Esophagus mucosa (tissue), 1 donor: ENCODE measurements at places on chromosomes 2 and 18. TPM values are rescaled to one million over a fixed set of nuclear protein-coding genes. Genes with fewer than 3 reads are reported as not detected.

DNA sequence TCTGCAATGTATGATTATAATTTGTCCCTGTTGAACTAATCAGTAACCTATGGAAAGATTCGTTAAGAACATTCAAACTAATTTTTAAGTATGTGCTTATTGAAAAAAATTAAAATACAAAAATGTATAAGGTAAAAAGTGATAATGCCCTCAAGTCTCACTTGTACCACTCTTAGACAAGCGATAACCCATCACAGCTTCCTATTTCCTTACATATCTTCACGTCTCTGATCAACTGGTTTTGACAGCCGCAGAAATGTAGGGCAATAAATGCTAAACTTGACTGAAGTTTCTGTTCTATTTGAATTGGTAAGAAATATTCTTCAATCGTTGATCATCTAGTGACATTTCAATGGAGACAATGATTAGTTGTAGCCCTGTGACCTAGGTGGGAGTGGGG is 112.5 kb downstream of the TCF4 start:
- ATAC-seq: no peak

- no peak for ATAC-seq
Observed at GRCh38 chr2:81327911-81328310, 1023.4 kb upstream of the LRRTM1 start.

- no peak for ATAC-seq
Observed at GRCh38 chr18:3593381-3593903, 143.5 kb downstream of the TGIF1 start.

DNA sequence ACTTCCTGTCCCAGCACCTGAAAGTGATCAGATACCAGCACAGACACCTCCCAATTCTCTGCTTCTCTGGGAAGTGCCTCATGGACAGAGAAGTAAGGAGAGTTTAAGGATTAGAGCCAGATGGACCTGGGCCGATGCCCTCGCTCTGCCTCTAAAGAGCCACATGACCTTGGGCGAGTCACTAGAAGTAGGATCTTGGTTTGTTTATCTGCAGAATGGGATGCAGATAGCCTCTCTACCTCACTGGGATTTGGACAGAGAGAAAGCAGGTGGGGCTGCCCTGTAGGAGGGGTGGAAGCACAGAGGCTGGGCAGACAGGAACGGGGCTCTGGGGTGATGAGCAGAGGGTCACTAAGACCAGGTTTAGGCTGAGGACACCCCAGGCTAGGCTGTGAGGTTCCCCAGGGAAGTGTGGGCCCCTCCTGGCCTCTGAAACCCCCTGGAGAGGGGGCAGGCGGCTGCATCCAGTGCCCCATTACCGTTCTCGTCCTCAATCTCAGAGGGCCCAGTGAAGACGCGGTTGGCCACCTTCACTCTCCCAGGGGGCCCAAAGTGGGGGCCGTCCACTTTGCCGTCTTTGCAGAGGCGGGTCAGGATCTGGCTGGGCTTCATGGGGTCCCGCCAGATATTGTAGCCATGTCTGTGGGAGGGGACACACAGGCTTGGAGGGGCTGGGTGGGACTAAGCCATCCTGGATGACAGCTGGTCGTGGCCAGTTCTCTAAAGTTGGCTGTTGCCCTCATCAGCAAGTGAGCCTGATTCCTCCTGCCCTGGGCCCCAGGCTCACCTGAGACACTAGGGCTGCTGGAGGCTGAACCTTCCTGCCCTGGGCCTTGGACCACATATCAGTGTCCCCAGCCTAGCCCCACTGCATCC is 13.3 kb downstream of the OTOF start:
- ATAC-seq: no peak

DNA sequence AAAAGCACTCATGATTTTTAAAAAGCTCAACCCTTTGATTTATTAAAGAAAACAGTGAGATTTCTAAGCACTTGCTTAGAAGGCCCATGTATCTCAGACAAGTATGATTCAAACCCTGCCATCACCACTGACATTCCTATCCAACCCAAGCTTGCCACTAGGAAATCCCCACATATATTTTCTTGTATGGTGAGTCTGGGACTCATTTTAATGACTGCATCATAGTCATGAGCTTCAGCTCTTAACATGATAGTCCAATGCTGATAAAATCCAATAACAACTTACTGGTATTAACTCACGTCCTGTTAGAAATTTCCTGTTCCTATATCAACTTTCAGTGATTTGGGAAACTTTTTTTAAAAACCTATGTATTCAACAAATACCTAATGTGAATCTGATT is 39.4 kb upstream of the NCKAP5 start:
- no peak for ATAC-seq

DNA sequence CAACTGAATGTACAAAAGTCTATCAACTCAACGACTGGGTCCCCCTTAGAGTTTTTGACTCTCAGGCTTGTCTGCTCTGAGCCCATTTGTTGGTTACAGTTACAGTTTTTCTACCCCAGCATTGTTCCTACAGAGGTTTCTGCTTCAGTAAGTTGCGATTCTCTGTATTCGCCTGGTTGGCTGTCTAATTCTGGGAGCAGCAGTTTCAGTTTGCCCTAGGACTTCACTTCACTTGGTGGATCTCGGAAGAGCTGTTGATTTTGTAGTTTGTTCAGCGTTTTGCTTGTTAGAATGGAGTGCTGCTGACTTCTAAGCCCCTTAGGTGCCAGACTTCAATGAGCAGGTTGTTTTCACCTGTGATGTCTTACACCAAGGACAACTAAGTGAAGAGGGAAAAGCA is 296.5 kb upstream of the EPAS1 start:
- ATAC-seq: no peak

- no peak for ATAC-seq
Observed at GRCh38 chr2:223956300-223956699, 963 bp upstream of the MRPL44 start.

DNA sequence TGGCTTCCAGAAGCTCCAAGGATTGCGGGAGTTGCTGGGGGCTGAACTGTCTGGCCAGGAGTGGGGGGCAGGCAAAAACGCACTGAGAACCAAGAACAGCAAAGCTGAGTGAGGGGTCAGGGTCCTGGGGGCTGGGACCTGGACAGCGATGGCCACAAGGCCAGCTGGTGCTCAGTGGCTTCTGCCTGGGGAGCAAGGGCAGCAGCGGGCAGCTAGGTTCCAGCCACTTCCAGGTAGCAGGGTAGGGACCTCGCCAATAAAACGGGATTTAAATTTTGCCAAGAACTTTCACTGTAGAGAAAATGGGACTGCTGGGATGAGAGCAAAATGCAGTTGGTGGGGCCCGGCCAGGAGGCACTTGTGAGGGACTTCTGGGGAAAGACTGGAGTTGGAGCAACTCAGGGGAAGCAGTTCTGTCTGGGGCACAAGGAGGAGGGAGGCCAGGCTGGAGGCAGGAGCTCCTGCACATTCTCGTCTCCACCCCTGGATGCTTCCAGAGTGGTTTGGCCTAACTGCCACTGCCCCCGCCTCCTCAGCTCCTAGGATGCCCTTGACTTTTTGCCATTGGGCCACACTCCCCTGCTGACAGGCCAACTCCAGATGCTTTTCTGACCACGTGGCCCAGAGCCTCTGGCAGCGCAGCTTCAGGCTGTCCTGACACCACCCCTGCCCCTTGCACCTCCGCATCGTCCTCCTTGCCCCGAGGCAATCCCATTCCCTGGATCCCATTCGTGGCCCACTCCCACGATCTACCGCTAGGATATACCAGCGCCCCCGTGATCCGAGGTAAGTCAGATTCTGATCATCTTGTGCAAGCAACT is 5.5 kb upstream of the CCDC74A start:
- ATAC-seq: no peak

GRCh38 chr2:241981076-241981700 is 111.7 kb downstream of the RTP5 start:
- ATAC-seq: no peak

DNA sequence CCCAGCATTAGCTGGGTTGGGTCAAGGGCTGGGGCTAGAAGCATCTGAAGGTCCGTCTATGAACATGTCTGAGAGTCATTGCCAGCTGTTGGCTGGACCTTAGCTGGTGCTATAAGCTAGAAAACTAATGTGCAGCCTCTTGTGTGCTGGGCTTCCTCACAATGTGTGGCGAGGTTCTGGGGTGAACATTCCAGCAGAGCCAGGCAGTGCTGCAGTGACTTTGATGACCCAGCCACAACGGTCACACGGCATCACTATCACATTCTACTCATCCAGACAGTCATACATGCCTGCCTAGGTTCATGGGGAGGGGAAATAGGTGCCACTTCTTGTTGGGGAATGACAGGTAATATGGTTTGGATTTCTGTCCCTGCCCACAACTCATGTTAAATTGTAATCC is 260.5 kb downstream of the CYP26B1 start:
- ATAC-seq: no peak

- ATAC-seq: peak; percentile 76
Observed at GRCh38 chr18:32271672-32272208, 81.9 kb downstream of the MEP1B start.

GRCh38 chr2:23549821-23550530 is 165.0 kb downstream of the KLHL29 start:
- no peak for ATAC-seq

- ATAC-seq: no peak
Observed at GRCh38 chr2:237820421-237820820, 21.8 kb downstream of the RBM44 start.

- no peak for ATAC-seq
Observed at GRCh38 chr18:68693091-68693815, 21.7 kb downstream of the TMX3 start.

DNA sequence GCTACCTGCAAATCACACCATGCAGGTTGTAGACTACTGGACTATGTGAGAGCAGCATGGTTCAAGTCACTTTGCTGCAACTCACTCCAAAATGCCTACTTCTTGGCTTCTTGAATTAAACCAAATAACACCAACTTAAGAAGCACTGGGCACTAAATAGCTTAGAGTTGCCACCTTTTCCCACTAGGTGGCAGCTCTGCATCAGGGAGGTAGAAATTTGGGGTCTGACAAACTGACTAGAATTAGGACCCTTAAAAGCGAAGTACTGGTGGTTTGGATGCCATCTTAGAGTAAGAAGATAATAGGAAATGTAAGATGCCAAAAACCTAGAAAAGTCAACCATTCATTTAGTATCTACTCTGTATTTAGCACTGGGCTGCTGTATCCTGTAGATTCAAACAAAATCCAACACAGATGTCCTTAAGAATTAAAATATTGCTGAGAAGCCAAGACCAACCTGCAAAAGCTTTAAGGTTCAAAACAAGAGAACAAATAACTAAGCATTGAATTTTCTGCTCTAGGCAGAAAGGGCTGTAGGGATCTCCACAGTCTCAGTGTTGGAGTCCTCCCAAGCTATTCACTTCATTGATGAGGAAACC is 65.5 kb downstream of the CCBE1 start:
- ATAC-seq: no peak

DNA sequence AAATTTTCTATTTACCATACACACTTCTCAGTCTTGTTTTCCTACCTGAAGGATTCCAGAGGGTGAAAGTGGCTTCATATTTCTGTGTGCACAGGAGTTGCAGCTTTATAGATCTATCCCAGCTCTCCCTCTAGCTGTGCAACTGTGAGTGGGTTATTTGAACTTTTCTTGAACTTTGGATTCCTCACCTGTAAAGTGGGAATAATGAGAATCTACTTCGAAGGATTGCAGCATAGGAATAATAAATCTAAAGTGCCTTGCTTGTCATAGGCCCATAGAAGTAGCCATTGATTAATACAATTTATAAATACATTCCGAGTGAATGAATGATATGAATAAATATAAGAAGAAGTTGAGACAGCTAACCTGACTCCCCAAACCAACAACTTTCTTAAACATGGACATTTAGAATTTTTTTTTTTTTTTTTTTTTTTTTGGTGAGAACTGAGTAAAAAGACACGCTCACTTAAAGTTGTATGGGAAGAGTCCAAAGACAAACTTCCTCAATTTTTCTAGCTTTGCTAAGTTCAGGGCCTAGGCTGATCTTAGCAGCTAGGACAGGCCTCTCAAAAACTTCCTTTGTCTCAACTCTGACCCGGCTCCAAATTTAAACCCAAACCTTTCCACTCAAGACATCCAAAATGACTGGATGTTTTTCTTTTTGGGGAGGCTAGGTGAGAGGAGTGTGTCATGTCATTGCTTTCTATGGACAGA is 203.3 kb upstream of the FBXO11 start:
- no peak for ATAC-seq

- ATAC-seq: no peak
Observed at GRCh38 chr2:143532061-143532460, 402.8 kb downstream of the ARHGAP15 start.

DNA sequence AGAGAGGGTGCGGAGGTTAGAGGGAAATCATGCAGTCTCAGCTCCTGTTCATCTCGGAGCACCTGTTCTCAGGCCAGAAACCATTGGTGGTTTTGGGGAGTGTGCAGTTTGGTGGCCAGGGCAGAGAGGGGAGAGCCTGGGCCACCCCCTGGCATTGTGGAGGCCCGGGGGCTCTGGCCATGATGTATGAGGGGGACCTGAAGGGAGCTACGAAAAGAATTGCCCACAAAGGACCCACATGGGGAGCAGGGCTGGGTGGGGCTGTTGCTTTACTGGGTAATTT is 87.7 kb downstream of the DGKD start:
- ATAC-seq: no peak

DNA sequence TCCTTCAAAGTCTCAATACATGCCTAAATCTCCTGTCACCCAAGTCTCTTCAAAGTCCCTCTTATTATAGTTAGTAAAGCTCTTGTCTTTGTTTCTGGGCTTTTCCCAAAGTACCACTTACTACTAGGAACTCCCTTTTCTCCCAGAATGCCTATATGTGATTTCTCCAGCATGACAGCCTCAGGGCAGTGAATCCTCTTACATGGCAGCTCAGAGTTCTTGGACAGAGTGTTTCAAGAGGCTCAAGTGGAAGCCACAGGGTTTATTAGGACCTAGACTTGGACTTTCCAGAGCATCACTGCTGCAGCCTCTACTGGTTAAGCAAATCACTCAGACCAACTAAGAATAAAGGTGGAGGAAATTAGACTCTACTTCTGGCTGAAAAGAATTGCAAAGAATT is 98.9 kb downstream of the CSRNP3 start:
- no peak for ATAC-seq

- ATAC-seq: no peak
Observed at GRCh38 chr2:240524963-240525718, 32.6 kb downstream of the ANKMY1 start.

Gene ADAM23
- 16.3 TPM for total RNA-seq

Gene PLEK
- 1.00 TPM for total RNA-seq

Gene SAG
- total RNA-seq: not detected

Gene KCNG3
- 0.12 TPM for total RNA-seq

Gene EIF2B4
- total RNA-seq: 29.2 TPM

Gene GKN2
- total RNA-seq: not detected

Gene ORC4
- 24.0 TPM for total RNA-seq

Gene RAD51AP2
- 0.16 TPM for total RNA-seq
